Activated CD4-positive, alpha-beta T cell treated with anti-CD3 and anti-CD28 coated beads, Interleukin-2, amount 50 U/mL, for 1 hour (primary cell): ENCODE measurements at places on chromosomes 1 and 21.

DNA sequence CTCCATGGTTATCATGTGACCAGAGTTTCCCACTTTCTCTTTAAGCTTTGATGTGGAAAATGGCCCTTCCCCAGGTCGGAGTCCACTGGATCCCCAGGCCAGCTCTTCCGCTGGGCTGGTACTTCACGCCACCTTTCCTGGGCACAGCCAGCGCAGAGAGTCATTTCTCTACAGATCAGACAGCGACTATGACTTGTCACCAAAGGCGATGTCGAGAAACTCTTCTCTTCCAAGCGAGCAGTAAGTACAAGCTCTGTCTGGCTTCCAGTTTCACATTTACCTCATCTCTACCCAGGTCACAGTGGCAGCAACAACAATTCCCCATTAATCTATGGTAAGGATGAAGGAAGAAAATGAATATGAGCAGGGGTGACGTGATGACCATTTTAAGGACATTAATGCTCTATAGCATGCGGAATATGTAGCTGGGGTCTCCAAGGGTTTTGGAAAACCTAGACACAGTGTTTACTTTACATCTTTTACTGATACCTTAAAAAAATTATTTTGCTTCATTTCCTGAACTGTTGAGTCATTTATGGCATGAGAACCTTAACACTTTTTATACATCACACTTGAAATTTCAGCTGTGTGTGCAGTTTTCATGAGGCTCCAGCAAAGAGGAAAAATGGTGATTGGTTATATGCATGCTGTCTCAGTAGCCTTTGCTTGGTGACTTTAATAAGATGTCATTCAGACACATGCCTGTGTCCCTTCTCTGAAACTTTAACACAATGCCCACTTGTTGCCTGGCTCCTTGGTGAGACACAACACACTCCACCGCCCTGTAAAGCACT is 286.3 kb upstream of the SGIP1 start:
- peak; percentile 9 for DNase-seq

DNA sequence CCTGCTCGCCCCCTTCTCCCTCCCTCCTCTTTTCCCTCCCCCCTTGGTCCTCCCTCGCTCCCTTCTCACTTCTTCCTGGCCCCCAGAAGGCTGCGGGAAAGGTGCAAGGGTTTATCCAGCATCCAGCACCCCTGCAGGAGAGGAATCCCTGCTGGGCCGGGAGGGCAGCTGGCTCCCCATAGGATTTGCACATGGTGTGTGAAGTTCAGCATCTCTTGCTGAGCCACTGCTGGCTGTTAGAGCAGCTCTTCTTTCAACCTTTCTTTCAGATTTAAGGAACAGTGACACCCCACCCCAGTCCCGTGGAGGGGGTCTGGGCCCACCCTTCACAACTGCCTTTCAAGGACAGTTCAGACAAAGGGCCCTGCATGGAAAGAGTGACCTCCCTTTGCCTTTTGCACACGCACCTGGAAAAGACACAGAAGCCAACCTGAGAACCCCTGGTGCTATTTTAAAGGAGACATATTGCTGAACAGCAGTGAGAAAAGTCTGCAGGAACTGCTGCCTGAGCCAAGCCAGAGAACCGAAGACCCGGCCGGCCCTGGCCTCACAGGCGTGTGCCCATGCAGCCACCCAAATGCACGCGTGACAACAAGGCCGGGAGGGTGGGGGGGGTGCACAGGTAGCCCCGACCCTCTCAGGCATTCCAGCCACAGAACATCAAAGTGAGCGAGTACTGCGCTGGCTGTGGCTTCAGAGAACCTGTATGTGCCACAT is 66.6 kb downstream of the SLC37A1 start:
- no peak for DNase-seq

DNA sequence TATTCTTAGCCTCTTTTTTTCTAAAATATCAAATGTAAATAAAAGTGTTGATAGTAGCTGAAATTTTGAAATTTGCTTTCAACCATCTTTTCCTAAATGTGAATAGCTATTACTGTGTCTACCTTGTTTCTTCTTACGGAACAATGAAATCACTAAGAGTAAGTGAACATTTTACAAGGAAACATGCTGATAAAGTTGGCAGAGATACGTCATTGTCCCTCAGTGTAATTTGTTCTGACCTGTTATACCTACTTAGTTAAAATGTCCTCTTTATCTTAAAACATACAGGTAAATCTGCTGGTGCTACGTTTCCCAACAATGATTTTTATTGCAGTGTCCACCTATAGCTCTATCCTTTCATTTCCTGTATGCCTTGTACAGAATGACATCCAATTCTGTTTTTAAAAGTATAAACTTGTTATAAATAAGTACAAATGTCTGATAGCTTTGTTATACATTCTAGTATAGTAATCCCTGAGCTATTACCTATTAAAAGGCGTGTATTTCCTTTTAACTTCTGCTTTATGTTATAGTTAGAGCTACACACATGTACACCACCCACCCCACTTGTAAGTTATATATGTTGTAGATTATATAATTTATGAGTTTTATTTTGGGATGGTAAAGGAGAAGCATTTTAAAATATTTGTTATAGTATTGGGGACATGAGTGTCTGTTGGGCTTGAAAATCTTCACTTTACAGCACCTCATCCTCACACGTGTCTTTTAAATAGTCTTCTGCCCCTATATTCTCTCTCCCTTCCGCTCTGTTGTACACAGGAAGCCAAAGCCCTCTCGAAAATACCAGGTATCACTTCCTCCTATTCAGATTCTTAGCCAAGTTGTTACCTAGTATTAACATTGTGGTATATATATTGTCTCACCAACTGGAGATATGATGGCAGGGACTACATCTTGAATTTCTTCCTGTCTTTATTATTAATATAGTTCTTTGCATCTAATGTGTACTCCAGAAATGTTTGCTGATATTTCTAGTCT is 25.2 kb downstream of the LAMC1 start:
- no peak for DNase-seq

DNA sequence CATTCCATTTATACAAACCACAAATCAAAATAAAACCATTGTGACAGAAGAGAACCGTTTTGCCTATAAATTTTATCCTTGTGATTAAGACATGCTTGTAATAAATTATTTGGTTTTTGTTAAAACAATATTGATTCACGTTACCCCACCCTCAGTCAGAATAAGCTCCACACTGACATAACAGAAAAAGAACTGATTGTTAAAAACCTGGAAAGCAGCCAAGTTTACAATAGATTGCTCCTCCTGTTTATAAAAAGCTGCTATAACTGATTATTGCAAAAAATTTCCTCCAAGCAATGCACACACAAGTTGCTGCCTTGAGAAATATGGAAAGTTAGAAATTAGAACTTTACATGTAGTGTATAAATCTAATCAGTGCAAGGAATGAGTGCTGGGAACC is 263.5 kb downstream of the SETD4 start:
- no peak for DNase-seq

- no peak for DNase-seq
Measured at GRCh38 chr1:35622510-35623178, 18.7 kb downstream of the PSMB2 start.

DNA sequence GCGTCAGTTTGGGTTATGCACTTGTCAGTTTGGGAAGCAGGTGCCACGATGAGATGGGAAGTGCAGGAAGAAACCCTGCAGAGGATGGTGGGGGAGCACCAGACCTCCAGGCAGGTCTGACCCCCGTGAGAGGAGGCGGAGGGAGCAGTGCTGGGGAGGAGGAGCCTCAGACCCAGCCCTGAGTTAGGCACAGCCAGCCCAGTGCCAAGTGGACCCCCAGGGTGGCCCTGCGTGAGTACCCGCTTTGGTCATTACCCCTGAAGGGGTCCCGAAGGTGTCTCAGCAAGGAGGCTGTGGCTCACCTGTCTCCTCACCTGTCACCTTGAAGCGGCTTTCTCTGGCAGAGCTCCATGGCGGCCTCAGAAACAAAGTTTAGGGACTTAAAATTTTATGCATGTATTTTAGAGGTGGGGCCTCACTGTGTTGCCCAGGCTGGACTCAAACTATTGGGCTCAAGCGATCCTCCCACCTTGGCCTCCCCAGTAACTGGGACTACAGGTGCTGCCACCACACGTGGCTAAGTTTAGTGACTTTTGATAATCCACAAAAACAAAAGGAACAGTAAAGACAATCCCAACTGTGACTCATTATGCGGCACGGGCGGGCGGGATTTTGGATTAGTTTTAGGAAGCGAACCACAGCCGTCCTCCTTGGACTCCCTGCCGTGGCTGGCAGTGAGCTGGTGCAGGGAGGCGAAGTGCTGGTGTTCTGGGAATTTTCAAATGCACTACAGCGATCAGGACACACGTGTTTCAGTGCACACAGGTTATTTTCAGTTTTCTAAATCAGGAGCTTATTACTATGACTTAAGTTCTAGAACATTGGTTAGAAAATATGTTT is 4.7 kb downstream of the AGPAT3 start:
- no peak for DNase-seq

DNA sequence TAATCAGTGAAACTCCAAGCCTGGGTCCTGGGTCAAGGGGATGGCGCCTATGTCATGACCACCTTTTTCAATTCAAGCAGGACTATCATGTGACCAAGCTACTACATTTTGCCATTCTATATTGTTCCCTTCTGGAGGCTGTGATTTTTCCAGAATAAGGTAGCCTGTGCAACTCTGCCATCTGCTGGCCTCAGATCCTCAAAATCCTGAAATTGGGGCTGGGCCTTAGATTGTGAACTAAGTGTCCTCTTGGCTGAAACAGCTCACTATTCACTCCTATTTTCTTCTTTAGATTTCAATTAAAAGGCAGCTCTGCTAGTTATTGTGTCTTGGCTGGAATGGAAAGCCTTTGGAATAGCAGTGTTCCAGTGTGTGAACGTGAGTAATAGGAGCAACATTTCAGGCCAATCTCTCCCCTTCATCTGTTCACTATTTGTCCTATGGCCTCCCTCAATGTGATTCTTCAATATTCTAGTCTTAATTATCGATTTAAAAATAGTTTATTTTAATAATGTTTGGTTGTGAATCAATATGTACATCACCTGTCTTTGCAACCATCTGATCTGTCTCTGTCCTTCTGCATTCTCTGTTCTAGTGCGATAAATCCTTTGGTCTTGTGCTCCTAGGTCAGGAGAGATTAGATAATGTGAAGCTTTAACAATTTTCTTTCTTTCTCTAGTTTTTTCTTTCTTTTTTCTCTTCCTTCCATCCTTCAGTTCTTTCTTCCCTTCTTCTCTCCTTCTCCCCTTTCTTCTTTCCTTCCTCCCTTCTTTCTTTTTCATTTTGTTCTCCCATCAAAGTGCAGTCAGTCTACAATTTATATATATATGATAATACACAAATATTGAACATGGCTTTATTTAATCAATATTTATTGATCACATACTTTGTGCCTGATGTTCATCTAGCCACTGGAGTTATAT is 69.8 kb downstream of the CR1 start:
- DNase-seq, result no peak

DNA sequence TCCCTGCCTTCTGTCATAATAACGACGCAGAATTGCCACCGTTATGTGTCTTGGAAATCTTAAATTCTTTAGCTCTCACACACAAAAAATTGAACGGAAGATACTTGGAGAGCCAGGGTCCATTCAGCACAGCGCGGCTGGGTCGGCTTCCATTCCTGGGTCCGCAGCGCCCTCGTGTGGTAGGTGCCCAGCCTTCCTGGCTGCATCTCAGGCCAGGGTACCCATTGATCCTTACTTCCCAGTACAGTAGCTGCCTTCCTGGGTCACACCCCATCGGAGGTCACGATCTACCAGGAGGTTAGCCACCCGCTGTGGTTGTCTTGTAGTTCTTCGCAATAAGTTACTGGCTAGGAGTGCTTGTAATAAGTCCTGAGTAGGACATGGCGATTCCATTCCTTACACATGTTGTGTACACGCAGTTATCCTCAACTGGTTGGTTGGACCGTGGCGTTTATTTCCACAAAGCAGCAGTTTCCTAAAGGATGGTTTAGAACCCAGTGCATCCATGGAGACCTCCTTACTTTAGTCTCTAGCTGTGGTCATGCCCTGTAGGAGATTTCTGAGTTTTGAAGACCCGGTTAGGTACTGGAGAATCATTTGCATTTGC is 9.9 kb upstream of the MTARC1 start:
- DNase-seq, result peak; percentile 60

DNA sequence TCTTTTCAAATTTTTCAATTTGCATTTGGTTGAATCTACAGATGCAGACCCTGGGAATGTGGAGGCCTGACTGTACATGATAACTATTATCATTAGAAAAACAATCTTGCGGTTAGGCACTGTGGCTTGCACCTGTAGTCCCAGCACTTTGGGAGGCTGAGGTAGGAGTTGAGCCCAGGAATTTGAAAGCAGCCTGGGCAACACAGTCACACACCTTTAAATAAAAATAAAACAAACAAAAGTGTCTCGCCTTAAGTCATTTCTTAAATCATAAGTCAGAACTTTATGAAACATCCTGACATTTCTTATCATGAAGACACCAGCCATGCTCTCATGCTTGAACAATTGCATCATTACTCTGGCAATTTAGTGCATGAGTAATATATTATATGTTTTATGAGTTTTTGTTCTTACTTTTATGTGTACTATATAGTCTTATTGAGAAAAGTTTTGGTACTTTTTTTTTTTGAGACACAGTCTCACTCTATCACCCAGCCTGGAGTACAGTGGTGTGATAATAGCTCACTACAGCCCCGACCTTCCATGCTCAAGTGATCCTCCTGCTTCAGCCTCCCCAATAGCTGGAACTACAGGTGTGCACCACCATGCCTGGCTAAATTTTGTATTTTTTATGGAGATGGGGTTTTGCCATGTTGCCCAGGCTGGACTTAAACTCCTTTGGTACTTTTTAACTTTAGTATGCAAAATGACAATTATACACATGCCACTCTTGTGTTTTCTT is 7.8 kb downstream of the TBX19 start:
- no peak for DNase-seq

DNA sequence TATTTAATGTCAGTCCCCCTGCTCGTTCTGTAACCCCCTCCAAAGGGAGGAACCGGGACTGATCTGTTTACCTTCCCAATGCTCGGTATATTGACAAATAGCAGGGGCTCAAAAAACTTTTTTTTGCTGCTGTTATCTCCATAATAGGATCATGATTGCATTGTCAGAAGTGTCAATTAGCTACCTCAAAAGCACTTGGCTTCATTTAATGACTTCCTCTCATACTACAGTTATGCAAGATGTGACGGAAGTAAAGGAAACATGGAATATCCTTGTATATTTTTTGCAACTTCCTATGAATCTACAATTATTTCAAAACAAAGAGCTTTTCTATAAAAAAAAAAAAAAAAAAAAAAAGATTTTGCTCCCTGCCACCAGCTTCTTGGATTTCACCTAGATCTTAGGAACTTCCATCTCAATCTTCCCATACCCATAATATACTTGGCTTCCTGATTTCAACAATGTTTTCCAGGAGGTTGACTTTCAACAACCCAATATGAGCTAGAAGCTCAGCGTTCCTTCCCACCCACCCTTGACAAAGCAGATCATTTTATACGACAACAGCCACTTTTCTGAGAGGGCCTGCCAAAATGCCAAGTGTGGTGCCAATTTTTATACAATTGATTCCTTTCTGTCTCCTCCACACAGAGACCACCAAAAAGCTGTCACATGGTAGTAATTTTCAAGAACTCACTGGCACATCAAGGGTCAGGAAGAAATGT is 71.7 kb downstream of the SETD4 start:
- no peak for DNase-seq

DNA sequence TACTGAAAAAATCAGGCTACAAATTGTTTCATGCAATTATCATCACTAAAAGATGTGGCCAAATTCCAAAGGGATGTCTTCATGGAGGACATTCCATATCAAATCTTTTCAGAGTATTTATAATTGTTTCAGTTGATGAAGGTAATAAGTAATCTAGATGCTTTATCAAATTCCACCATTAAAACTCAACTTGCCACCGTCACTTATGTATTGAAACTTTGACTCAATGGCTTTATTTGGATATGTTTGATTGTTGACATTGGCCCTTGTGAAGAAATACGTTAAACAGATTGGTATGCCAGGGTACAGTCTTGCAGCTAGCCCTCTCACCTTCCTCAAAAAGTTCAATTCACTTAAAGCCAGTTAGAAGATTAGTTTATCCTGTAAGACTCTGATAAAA is 32.2 kb upstream of the PALMD start:
- DNase-seq, result no peak
